HFFc6 (cell line): ENCODE measurements at places on chromosomes 12 and 14.
A peak's percentile ranks its signal among the peaks of the same experiment; 100 is the strongest.

DNA sequence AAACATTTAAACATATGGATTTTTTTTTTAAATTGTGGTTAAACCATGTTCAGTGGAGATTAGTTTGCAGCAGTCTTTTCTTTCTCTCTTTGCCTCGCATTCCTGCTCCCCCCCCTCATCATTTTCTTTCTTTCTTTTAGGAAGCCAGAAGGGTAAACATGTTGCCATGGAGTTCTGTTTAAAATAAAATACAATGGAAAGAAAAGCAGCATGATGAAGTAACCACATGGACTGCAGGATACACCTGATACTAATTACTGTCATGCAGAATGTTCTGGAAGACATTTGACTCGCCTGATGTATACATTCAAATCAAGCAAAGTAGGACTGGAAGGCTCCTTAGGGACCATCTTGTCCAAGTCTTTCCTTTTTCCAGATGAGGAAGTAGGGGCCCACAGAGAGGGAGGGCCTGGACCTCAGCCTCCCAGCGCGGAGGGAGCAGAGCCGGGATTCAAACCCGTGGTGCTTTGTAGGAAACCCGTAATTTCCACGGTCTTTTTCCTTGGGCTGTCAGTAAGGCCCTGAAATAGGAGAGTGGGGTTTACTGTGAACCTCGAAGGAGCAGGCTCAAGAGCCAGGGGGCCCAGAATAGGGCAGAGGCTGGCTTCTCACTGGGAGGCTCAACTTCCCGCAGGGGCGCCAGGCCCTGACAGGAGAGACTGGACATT is 2.4 kb upstream of the MEG3 start:
- DNase-seq, result no peak

DNA sequence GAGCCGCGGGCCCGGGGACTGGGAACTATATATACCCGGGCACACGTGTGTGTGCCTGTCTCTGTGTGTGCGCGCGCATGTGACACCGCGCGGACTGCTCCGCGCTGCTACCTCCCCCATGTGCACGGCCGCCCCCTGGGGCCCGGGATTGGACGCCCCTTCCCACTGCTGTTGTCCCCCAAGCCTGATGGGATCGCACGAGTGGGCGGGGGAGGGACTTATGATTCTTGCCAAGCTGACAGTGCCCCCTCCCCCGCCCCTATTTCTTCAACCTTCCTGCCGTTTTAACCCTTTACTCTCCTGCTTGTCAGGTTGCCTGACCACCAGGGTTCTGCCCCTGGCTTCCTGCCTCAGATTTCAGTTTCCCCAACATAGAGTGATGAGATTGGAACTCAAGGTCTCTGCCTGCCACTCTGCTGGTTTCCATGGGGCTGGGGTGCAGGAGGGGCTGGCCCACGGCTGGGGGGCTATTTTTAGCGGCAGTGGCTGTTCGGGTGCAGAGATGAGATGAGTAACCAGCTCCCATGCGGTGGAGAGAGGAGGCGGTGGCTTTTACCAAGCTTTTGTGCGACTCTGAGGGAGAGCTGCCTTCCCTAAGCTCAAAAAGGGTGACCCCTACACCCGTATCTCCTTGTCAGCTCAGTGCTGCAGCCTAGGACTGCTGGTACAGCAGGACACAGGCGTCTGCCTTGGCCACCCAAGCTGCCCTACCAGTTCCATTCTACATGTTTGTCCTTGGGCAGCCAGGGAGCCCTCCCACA is at the start of gene DDN:
TSS of gene DDN (minus strand) at position 5 of the 761 bp plus-strand sequence. CDS start 88 bp downstream, outside the sequence.
- DNase-seq, result peak; percentile 53

- DNase-seq, result no peak
Observed at GRCh38 chr12:12885096-12885792, 6.1 kb upstream of the GPRC5A start.

DNA sequence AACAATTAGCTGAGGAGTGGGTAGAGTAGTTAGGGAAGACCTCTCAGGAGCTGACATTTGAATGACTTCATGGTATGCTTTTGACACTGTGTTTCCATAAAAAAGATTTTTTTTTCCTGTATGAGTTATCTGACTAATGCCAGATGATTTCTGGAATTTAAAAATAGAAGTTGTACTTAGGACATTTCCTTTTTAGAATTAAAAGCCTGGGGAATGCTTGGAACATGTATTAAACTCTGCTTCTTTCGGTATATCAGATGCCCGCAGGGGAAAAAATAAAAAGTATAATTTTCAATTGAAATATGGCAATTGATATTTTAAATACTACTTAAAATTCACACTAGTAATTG is 41.1 kb downstream of the BRMS1L start:
- DNase-seq, result no peak

GRCh38 chr12:14664434-14665023 is 31.9 kb downstream of the GUCY2C start:
- DNase-seq, result peak; percentile 43

DNA sequence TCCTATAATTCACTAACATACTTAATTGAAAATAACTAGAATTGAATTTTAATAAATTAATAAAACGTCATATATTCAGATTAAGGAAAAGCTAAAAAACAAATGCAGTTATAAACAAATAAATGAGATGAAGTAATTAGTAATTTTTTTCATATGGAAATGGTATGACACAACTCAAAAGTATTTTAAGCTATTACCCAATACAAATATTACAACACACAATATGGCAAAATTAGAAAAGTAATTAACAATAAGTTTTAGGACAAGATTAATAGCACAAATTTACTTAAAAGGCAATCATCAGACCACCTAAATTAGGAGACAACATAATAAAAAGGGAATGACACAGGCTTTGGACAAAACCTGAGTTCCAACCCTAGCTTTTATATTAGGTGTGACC is 81.7 kb downstream of the EEA1 start:
- DNase-seq, result no peak

- DNase-seq, result no peak
Observed at GRCh38 chr12:113207613-113208040, 13.6 kb upstream of the TPCN1 start.

- DNase-seq, result no peak
Observed at GRCh38 chr12:10184261-10184843, 5.5 kb downstream of the TMEM52B start.

DNA sequence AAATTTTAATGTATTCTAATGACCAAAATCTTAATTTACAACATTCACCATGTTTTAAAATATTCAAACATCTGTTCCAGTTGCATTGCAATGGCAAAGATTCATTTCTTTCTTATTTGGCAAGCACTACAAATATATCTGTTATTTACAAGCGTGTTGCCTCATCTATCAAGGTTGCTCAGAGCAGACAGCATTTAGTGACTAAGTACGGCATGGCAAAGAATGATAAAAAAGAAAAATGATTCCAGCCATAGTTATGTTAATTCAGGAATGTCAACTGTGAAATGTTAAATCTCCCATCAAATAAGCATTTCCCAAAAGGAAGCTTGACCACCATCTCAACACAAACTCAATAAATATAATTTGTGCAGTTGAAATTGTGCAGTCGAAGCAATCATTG is 312.1 kb downstream of the SEC23A start:
- DNase-seq, result no peak

- DNase-seq, result peak; percentile 61
Observed at GRCh38 chr12:44000309-44000952, 164.6 kb downstream of the TMEM117 start.

DNA sequence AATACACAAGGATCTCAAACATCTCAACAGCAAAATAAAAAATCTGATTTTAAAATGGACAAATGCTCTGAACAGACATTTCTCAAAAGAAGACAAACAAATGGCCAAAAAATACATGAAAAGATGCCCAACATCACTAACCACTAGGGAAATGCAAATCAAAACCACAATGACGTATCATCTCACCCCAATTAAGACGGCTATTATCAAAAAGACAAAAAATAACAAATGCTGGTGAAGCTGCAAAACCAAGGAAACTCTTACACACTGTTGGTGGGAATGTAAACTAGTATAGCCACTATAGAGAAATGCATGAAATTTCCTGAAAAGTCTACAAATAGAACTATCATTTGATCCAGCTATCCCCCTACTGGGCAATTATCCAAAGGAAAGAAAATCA is 145.0 kb downstream of the BTG1 start:
- DNase-seq, result no peak

- DNase-seq, result no peak
Observed at GRCh38 chr14:52220924-52221811, 46.3 kb upstream of the PTGDR start.

DNA sequence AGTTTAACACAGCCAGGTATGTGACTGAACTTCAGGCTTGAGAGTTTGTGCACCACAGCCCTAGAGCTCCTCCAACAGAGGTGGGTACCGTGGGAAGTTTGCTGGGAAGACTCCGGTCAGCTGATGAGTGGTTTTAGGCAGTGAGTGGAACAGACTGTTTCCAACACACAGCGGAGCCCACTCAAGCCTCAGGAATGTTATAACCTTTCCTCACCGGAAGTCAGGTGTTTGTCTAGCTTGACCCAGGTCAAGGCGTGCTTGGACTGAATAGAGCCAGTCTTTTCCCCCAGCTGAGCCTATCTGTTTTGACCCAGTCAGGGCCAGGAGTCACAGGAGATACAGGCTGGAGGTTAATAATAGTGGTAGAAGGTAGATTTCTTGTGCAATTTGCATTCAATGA is 138.4 kb upstream of the PARP11 start:
- no peak for DNase-seq
